Mammary epithelial cell (primary cell): ENCODE measurements at places on chromosomes 11 and 22.

DNA sequence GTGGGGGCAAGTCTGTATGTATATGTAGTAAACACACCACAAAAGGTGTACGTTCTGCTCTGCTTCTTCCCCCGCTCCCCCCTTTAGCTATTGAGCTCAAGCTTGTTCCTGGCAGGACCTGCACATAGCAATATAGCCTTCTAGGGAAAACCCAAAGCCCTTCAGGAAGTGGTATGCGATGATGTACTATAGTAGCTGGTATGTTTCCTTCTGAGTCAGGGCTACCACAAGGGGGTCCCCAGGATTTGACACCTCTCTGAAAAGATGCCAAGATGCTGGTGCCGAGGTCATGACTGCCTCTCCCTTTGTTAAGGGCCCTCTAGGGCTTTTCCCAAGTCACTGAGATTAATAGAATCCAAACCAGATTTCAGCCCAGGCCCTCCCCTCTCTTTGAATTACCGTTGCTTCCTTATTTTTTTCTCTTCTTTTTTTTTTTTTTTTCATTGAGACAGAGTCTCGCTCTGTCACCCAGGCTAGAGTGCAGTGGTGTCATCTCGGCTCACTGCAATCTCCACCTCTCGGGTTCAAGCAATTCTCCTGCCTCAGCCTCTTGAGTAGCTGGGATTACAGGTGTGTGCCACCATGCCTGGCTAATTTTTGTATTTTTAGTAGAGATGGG, 268.4 kb downstream of the ETS1 start:
- DNase-seq, result no peak

DNA sequence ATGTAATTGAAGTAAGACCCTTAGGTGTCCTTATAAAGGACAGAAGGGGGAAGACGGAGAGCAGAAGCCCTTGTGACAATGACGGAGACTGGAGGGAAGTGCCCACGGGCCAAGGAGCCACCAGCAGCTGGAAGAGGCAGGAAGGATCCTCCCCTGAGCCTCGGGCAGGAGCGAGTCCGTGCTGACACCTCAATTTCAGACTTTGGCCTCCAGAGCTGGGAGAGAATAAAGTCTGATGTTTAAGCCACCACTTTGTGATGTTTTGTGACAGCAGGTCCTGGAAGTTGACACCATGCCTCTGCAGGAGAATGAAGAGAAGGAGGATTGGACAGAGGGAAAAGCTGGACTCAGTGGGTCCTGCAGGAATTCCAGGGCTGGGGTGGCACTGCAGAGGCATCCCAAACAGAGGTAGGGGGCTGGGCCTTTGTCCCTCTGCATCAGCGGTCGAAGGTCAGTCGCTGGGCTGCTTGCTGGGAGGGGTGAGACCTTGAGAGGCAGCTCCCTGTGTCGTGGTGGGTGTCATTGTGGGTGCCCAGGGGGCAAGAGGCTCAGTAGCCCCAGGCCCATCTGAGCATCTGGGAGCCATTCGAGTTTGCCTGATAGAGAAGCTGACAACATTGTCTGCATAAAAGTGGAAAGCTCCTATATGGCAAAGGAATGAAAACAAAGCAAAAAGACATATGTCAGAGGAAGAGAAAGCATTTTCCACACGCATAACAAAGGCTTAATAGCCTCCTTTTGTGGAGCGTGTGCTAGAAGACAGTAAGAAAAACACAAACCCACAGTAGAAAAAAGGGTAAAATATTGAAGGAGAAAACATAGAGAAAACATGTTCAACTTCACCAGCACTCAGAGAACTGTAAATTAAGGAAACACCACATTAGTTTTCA, 68.8 kb downstream of the RTL6 start:
- no peak for DNase-seq

DNA sequence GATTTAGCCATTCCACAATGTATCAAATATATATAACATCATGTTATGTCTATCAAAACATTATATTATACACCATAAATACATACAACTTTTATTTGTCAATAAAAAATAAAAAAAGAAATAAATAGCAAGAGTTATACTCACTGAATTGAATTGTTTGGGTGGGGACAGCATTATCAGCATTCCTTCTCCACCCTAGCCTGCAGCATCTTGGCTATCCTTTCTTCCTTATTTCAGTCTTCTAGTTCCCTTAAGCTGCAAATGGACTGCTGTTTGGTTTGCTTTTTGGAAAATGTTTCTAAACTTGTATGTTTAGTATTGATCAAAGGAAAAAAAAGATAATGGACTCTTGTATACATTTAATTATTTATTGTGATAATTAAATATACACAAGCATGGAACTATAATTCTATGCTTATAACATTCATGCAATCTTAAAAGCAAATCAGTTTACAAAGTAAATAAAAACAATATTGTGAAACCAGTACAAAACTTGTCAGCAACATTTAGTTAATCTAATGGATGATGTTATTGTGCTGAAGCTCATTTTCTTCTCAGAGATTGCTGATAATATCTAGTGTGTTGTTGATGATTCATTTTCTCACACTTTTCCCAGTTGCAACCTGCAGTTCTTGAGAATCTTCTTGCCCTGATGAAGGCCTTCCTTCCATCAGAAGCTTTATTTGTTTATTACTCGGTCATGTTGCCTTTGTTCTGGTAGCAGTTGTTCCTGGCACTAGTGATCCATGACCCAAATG, 5.0 kb downstream of the ARHGAP42 start:
- DNase-seq, result peak; percentile 24

DNA sequence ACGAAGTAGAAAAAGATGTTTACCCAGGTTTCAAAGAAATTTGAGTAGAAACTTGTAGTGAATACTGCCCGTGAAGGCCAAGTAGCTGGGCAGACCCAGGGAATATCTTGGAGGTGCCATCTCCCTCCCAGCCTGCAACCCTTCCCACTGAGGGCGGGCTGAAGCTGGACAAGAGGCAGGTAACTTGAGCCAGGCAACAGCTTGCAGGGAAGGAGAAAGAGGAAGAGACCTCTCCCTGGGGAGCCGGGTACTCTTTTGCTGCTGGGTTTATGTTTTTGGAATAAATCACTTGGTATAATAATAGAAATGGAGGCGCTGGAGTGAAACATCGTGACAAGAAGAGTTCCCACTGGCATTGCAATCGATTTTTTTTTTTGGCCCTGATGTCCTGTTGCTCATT, 49.4 kb upstream of the JAM3 start:
- no peak for DNase-seq

- no peak for DNase-seq
These were observed at the start of gene MS4A7 for GRCh38 chr11:60378354-60378753. Gene MS4A7, plus strand, starts transcription at chr11:60378532. Its CDS starts 4,610 bp downstream, at chr11:60383142.

DNA sequence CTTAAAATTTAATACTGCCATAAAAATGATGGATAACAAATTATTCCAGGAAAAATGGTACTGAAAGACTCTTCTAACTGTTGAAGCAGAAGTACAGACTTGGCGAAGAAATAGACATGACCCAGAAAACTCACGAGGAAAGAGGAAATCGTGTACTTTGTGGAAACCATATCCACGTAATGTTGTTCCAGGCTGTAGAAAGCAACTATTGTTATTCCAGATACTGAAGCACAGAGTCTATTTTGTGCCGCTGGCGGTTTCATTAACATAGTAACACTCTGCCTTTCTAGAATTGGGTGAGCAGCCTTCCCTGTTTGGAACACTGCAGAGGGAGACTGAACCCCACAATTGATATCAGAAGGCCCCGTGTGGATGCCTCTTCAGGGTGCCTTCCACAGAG, 310.6 kb downstream of the TBC1D22A start:
- DNase-seq, result no peak

DNA sequence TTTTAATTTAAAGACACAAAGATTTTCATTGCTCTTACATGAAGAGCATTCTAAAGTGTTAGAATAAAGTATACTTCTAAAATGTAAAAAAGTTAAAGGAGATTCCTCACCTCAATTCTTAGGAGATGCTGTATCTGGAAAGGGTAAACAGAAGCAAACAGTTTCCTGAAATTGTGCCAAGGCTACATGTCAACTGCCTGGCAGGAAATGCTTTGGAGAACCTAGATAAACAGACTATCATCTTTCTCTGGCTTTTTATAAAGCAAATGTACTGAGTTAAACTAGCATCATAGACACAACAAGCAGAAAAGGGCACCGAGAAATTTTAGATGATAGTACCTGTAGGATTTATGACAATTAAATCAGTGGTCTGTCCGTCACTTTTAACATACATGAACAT, 24.7 kb upstream of the AKIP1 start:
- no peak for DNase-seq

DNA sequence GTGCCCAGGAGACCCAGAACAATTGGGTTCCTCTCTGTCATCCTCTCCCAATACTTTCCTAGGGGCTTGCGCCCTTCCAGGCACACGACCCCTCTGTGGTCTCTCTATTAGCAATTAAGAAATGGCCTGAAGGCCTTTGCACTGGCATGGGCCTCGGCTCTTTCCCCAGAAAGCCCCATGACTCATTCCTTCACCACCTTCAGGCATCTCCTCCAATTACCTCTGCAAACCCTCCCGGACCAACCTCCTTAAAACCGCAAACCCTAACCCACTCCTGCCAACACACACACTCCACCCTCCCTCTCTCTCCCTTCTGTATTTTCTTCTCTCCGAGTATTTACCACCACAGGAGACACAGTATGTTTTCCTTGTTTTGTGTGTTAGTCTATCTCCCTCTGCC, 36.7 kb downstream of the LARGE1 start:
- DNase-seq, result peak; percentile 34

GRCh38 chr11:105609341-105609781, 512 bp upstream of the GRIA4 start:
- DNase-seq, result peak; percentile 18
